ENCODE measurements at places on chromosomes 16 and 17. TPM values are rescaled to one million over a fixed set of nuclear protein-coding genes. Genes with fewer than 3 reads are reported as not detected.

ADAD2 gene
- not detected for polyA plus RNA-seq

BCL6B gene
- polyA plus RNA-seq: not detected

HOXB4 gene
- not detected for polyA plus RNA-seq

NPW gene
- not detected for polyA plus RNA-seq

UBALD2 gene
- polyA plus RNA-seq: 7.5 TPM

CCL4L2 gene
- not detected for polyA plus RNA-seq

KRT27 gene
- not detected for polyA plus RNA-seq

PTGES3L gene
- 5.8 TPM for polyA plus RNA-seq

SGCA gene
- polyA plus RNA-seq: 0.43 TPM

SKAP1 gene
- not detected for polyA plus RNA-seq

PTRH2 gene
- polyA plus RNA-seq: 11.7 TPM

RPTOR gene
- polyA plus RNA-seq: 8.0 TPM

TCAP gene
- polyA plus RNA-seq: 3.3 TPM
